Chondrocyte (in vitro differentiated cells): ENCODE measurements at places on chromosomes 1 and 21.
A peak's percentile ranks its signal among the peaks of the same experiment; 100 is the strongest.

DNA sequence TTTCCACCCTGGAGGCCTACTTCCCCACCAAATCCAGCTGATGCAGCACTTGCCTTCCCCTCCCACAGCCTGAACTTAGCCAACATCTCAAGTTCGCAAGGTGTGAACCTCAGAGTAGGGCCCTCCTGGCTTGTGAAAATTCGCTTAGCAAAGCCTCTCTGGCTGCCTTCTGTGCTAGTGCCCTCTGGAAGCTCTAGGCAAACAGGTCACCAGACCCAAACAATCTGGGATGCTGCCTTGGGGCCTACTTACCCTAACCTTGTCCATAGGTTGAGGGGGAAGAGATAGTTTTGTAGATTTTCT, 30.3 kb upstream of the TRABD2B start:
- H3K4me3 ChIP-seq, result no peak overlapping the region
- peaks cover 2% of the 10 kb centered on the region for H3K36me3 ChIP-seq
- H3K27me3 ChIP-seq, result peaks cover 15% of the 10 kb centered on the region
- H3K27ac ChIP-seq, result no peak overlapping the region
- peaks cover 7% of the 10 kb centered on the region for H3K4me1 ChIP-seq

- H3K36me3 ChIP-seq, result peaks cover 2% of the 10 kb centered on the region
- no peak overlapping the region for H3K4me3 ChIP-seq
- peaks cover 36% of the 10 kb centered on the region for H3K4me1 ChIP-seq
- no peak for DNase-seq
- H3K27me3 ChIP-seq, result no peaks in the 10 kb centered on the region
Measured at GRCh38 chr1:218686258-218686657, 341.1 kb downstream of the TGFB2 start.

DNA sequence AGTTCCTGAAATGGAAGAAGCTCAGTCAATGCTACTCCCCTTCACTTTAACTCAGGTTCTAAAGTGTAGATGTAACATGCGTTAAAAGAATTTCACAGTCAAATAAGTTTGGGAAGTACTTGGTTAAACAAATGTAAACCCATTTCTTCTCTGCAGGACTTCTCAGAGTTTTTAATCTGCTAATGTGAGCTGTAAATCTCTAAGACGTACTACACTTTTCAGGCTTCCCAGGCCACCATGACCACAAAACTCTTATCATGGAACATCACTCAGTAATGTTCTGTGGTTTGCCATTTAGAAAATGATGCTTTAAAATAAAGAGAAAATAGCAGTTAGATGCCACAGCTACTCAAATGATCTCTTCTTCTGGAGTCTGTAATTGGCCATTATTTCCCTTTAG, 104.3 kb downstream of the HHIPL2 start:
- no peaks in the 10 kb centered on the region for H3K4me1 ChIP-seq
- no peak overlapping the region for H3K27ac ChIP-seq
- H3K4me3 ChIP-seq, result no peak overlapping the region
- DNase-seq, result no peak
- peaks cover 10% of the 10 kb centered on the region for H3K27me3 ChIP-seq

DNA sequence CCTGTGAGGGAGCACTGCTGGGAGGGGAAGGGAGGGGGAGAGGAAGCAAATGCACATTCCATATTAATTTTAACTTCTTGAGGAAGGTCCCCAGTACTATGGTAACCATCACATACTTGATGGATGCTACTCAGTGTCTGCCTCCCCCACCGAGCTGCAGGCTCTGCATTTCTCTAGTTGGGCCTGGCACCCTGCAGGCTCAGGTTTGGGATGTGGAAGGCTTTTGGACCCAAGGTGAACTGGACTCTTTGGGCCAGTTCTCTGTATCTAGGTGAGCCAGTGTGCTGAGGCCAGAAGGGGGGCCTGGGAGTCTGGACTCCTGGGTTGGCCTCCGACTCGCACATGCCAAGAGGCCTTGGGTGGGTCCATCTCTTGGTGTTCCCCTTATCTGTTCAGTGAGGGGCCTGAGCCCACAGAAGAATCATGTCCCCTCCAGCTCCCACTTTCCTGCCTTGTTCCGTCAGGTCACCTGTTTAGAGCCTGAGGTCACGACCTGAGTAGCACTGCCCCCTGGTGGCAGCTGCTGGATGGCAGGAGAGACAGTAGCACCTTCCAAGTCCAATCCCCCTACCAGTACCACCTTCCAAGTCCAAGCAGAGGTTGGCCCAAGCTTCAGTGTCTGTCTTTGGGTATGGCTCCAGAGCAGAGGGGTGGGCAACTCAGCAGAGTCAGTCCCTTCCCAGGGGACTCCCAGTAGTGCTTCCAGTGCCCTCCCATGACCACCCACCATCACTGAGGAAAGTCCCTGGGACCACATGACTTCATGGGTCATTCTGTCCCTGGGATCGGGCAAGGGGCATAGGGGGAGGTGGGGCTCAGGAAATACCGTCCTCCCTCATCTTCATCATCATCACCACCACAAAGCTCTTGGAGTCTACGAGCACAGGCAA, 241.8 kb downstream of the TRABD2B start:
- peaks cover 15% of the 10 kb centered on the region for H3K27me3 ChIP-seq
- H3K36me3 ChIP-seq, result no peaks in the 10 kb centered on the region
- no peak for DNase-seq
- peaks cover 14% of the 10 kb centered on the region for H3K4me1 ChIP-seq
- H3K27ac ChIP-seq, result no peak overlapping the region

DNA sequence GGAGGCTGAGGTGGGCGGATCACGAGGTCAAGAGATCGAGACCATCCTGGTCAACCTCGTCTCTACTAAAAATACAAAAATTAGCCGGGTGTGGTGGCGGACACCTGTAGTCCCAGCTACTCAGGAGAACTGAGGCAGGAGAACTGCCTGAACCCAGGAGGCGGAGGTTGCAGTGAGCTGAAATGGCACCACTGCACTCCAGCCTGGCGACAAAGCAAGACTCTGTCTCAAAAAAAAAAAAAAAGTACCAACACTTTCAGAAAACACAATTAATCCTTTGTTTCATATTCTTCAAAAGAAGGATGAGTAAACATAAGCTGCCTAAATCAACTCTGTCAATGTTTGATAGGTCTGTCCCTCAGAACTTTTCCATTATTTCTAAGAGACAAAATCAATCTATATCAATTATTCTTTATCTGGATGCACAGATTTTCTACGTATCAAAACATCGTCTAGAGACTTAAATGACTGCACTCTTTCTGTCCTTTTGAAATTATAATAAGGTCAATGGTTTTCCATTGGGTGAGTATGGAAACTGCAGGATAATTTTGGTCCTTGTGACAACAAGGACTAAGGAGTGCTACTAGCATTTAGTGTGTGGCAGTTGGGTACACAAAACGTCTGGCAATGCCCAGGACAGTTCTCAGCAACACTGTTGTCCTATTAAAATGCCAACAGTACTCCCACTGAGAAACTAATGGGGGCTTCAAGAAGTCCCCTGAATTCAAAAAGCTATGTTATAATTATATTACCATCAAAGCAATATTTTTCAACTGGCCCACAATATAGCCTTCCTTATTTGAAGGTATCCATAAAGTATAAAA, 40.7 kb downstream of the LPGAT1 start:
- H3K27me3 ChIP-seq, result no peaks in the 10 kb centered on the region
- no peak overlapping the region for H3K4me3 ChIP-seq
- no peak for DNase-seq

GRCh38 chr1:86114816-86115400, 41.7 kb downstream of the COL24A1 start:
- H3K4me3 ChIP-seq, result no peak overlapping the region
- H3K27ac ChIP-seq, result no peak overlapping the region
- H3K4me1 ChIP-seq, result no peaks in the 10 kb centered on the region
- H3K27me3 ChIP-seq, result peaks cover 9% of the 10 kb centered on the region
- H3K36me3 ChIP-seq, result no peaks in the 10 kb centered on the region
- DNase-seq, result no peak

DNA sequence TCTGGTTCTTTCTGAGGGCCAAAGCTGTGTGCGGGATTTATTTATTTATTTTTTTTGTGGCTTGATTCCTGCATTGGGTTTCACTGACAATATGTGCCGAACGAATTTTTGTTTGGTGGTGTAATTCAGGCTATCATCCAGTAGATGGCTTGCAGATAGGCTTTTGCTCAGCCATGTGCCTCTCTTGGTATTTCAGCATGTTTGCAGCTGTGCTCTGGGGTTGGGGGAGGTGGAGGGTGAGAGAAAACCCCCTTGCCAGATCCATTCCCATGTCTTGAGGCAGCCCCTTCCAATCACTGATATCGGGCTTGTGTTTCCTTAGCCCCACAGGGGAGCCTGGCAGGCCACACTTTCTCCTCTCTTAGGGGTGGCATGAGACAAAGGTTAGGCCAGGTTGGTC, 302.4 kb downstream of the PTGER3 start:
- H3K36me3 ChIP-seq, result peaks cover 1% of the 10 kb centered on the region
- no peak overlapping the region for H3K27ac ChIP-seq
- no peaks in the 10 kb centered on the region for H3K4me1 ChIP-seq
- no peak overlapping the region for H3K4me3 ChIP-seq
- peaks cover 4% of the 10 kb centered on the region for H3K27me3 ChIP-seq

DNA sequence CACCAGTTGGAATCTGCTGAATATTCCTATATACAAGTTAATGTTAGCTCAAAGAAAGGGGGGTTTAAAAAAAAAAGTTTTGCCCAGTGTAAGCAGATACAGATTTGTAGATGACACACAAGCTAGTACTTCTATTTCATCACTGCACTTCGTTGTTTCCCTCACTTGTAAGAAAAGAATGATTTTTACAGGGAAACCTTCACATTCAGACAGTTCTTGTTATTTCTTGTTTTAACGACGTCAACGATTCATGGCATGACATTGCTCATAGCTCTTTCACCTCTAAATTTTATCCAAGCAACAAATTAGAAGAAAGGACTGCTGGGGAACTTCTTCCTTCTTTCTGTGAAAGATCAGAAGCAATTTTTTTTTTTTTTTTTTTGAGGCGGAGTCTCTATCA, 25.7 kb upstream of the C1orf105 start:
- H3K4me3 ChIP-seq, result no peak overlapping the region
- peak overlapping the region; percentile 68 for H3K27ac ChIP-seq
- peaks cover 83% of the 10 kb centered on the region for H3K4me1 ChIP-seq
- no peak for DNase-seq
- H3K36me3 ChIP-seq, result peaks cover 16% of the 10 kb centered on the region
- no peaks in the 10 kb centered on the region for H3K27me3 ChIP-seq

DNA sequence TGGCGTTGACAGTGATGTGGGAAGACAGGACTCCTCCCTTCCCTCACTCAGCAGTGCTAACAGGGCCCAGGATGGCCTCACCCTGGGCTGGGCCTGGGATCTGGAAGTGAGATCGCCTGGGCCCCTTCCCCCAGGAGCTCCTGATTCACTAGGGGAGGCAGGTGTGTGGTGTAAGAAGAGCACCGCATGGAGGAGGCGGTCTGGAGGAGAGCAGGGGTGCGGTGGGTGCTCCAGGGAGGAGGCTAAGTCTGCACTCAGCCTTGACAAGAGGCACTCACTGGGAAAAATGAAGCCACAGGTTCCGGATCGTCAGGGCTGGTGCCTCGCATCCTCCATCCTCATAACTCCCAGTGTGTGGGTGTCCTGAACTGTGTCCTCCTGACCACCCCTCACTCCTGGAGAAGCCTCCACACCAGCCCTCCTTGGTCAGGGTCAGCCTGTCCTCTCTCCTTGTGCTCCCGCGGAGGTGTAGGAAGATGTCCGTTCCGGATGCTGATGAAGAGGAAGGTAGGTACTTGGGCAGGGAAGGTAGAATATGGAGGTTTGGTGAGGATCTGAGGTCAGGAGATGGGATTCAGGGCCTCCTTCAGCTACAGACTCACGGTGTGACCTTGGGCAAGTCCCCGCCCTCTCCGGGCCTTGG, 142.1 kb upstream of the WNT4 start:
- H3K36me3 ChIP-seq, result no peaks in the 10 kb centered on the region
- no peak overlapping the region for H3K4me3 ChIP-seq
- H3K27me3 ChIP-seq, result peaks cover 24% of the 10 kb centered on the region
- H3K27ac ChIP-seq, result no peak overlapping the region
- peak; percentile 83 for DNase-seq

- no peak overlapping the region for H3K4me3 ChIP-seq
- H3K27ac ChIP-seq, result no peak overlapping the region
- DNase-seq, result no peak
- peaks cover 19% of the 10 kb centered on the region for H3K4me1 ChIP-seq
- no peaks in the 10 kb centered on the region for H3K36me3 ChIP-seq
Measured at GRCh38 chr1:117754061-117754969, 148.5 kb downstream of the TENT5C start.

DNA sequence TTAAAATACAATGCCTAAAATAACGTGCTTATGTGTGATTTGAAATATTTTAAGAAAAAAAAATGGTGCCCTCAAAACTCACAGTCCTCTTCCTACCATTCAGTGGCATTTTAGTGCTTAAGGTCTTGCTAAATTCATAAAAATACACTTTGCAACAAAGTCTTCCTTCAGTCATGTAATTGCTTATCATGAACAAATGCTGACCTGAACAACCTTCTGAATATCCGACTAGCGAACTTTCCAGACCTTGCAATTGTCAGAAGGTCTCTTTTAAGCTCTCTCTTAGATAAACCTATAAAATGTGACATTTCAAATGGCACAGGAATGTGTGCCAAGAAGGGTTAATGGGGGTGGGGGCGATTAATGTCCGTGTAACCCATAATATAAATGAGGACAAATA, 858 bp downstream of the BRINP3 start:
- H3K27me3 ChIP-seq, result peaks cover 64% of the 10 kb centered on the region
- DNase-seq, result no peak
- H3K4me1 ChIP-seq, result peaks cover 29% of the 10 kb centered on the region
- no peaks in the 10 kb centered on the region for H3K36me3 ChIP-seq
- no peak overlapping the region for H3K4me3 ChIP-seq

DNA sequence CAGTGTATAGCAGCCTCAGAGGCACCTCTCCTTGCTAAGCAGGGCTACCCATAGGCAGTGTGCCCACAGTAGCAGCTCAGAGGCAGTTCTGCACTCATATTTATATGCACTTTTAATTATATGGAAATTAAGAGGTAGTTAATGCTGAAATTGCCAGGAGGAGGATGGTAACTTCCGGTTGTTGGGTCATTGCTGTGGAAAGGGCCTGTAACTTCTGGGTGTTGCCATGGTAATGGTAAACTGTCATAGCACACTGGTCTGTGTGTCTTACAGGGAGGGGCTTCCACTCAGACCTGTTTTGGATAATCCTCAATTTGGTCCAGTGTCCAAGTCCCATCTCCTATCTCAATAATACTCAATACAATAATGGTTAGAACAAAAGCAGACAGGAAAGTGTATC, 7.6 kb downstream of the CFH start:
- H3K27me3 ChIP-seq, result no peaks in the 10 kb centered on the region
- H3K27ac ChIP-seq, result no peak overlapping the region
- peaks cover 12% of the 10 kb centered on the region for H3K4me1 ChIP-seq
- no peak overlapping the region for H3K4me3 ChIP-seq

- no peaks in the 10 kb centered on the region for H3K27me3 ChIP-seq
- H3K27ac ChIP-seq, result no peak overlapping the region
- no peak overlapping the region for H3K4me3 ChIP-seq
- H3K4me1 ChIP-seq, result peaks cover 22% of the 10 kb centered on the region
- DNase-seq, result no peak
- H3K36me3 ChIP-seq, result peaks cover 13% of the 10 kb centered on the region
Measured at GRCh38 chr1:44217809-44218410, 4.6 kb downstream of the DMAP1 start.
